ENCODE measurements at places on chromosomes 7 and 10.

DNA sequence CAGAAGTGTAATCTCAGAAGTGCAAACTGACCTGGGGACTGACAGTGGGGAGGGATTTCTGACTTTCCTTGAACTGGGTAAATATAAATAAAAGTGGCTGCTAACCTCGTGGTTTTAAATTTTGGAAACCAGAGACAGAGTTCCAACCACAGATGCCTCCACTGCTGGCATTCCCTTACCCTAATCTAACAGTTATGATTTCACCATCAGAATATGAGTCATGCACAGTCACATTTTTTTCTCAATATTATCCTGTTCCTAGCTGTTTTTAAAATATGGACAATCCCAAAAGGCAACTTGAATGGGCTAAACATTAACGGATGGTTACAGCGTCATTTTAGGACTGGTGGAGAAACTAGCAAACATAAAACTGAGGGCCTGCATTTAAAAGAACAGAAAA, 264.3 kb upstream of the INHBA start:
- DNase-seq = no peak

- no peak for DNase-seq
Observed at GRCh38 chr10:130954326-130954905, 357.1 kb downstream of the TCERG1L start.

- DNase-seq = no peak
Observed at GRCh38 chr10:95559471-95559870, 1.7 kb downstream of the SORBS1 start.

DNA sequence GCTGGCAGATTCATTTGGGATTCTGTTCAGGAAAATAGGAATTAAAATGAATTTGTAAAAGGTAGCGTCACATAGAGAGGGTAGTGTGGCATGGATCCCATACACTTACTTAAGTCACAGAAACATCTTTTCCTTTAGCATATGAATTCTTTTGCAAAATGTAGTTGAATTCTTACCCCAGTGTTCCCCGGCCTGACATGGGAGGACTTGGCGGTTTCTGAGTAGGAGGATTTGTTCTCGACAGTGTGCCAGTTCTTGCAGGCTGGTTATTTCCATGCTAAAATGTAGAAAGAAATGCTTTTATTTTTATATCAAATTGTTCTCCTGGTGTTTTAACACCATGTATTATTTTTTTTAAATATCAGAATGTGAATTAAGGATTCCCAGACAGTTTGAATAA, 72.6 kb downstream of the PDSS1 start:
- no peak for DNase-seq

- DNase-seq = no peak
Observed at GRCh38 chr10:80700252-80700651, 162.6 kb downstream of the SH2D4B start.

- DNase-seq = no peak
Observed at GRCh38 chr10:44818041-44818649, 93.0 kb upstream of the TMEM72 start.

DNA sequence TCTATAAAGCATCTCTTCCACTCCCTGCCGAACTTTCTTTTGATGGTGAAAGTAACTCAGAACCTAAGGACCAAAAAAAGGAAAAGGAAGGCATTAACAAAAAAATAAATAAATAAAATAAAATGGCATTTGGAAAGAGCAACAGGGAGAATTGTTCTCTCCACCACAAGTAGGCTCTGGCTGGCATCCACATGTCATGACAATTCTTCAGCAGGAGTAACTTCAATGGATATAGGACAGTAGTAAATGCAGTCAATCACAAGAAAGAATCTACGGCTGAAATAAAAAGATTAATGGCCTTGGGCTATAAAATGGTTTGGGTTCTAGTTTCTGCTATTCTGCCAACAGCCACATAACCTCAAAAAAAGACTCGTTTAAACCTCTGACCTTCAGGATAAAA, 23.9 kb downstream of the NCAPG2 start:
- no peak for DNase-seq

- peak; percentile 63 for DNase-seq
Observed at GRCh38 chr7:44678471-44679179, 70.0 kb upstream of the ZMIZ2 start.

All from AG04450 (cell line).